ENCODE measurements at places on chromosomes 2 and 18. TPM values are rescaled to one million over a fixed set of nuclear protein-coding genes. Genes with fewer than 3 reads are reported as not detected.

MEIS1 gene
- 14.5 TPM for total RNA-seq

DNA sequence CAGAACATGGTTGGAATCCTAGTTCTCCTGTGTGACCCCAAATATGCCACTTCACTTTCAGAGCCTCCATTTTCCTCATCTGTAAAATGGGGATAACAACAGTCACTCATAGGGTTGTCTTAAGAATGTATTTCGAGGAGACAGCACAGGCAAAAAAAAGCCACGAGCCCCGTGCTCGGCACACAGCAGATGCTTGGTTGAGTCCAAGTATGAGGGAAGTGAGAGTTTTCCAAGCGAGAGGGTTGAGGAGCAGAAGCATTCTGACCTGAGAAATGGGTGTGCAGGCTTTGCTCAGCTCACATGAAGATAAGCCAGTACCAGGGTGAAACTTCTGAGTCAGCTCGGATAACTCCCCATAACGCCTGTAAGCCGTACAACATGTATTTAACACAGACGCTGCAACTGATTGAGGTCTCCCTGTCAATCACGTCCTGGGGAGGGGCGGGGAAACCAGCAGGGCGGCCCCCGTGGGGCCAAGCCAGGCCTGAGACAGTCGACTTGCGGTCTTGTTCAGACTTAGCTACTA, 23.0 kb upstream of the ODC1 start:
- no peak for DNase-seq

NCKAP5 gene
- 4.7 TPM for total RNA-seq

PAPOLG gene
- 12.9 TPM for total RNA-seq
